ENCODE measurements at places on chromosomes 12 and 14.

- no peak for DNase-seq
Measured at GRCh38 chr14:94278731-94279130, 14.3 kb downstream of the SERPINA10 start.

DNA sequence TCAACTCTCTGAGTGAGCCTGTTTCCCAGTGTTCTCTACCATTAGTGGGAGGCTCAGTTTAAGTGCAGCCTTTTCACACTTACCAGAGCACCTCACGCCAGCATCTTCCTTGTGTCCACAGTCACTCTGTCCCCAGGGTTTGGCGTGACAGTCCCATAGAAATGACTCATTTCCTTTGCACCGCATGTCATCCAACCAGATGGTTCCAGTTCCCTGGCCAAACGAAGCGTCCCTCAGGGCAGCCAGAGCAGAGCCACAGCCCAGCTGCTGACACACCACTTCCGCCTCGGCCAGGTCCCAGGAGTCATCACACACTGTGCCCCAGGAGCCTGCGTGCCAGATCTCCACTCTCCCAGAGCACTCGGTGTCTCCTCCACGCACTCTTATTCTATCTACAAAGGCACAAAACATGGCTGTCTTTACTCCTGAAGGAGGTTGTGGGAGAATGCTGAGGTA, 65.4 kb downstream of the ACSM4 start:
- no peak for DNase-seq

DNA sequence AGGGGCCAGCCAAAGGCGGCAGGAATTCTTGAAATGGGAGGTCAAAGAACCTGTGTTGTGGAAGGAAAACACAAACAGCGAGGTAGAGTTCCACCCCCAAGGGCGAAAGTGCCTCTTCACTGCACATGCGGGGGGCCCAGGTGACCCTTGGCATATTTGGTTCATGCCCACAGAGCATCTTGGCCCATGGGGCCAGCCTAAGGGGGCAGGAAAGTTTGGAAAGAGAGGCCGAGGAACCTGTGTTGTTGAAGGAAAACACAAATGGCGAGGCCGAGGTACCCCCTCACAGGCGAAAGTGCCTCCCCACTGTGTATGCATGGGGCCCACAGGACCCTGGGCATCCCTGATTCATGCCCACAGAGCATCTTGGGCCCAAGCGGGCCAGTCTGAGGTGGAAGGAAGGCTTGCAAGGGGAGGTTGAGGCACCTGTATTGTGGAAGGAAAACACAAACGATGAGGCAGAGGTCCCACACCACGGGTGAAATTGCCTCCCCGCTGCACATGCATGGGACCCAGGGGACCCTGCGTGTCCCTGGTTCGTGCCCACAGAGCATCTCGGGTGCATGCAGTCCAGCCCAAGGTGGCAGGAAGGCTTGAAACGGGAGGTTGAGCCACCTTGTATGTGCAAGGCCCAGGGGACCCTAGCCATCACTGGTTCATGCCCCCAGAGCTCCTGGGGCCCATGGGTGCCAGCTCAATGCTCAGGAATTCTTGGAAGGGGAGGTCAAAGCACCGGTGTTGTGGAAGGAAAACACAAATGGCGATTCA, 384.1 kb downstream of the ALG10 start:
- no peak for DNase-seq

DNA sequence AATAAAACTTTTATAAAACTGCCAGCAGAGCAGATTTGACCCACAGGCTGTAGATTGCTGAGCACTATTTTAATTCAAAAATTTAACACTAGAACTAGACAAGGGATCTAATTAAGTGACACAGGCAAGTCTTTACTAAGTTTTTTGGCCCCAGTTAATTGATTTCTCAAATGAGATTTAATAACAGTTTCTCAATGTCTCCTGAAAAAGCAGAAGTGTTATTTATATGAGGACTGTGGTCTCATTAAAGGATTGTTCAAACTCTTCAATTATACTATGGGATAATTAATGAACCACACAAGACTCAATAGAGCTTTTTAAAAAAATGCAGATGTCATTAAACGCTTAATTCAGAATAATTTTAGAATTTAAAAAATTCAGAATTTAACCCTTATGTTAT, 1.9 kb downstream of the HEATR5A start:
- no peak for DNase-seq

DNA sequence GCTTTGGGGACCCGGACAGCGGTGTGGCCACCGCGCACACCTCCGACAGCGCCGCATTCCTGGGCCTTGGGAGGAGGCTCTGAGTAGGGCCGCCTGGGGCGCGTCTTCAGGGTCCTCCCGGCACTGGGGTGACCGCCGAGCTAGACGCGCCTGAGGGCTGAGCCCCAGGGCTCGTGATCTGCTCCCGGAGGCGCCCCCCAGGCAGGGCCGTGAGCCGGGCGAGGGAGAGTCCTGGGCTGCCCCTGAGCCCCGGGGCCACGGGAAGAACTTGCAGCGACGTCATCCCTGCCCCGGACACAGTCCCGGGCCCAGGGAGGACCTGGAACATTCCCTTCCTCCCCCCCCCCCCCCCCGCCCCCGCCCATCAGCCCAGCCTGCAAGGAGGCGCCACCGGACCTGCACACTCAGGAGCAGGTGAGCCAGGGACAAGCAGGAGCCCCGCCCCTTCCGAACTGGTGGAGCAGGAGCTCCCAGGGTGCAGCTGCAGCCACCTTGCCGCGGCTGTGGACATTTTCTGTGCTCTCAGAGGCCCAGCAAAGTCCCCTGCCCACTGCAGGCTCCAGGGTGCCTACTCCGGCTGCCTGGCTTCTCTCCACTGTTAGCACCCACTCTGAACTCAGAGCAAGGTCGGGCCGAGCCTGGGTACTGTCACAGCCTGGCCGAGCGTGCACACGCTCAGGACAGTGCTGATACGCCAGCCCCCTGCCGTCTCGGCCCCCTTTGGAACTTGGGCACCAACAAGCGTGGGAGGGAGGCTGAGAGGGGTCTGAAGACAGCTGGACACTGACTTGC, 50.7 kb downstream of the A2M start:
- DNase-seq, result no peak

- DNase-seq, result no peak
Measured at GRCh38 chr14:68654471-68654941, 138.4 kb downstream of the ZFP36L1 start.

- DNase-seq, result no peak
Measured at GRCh38 chr12:77645966-77646598, 184.6 kb upstream of the NAV3 start.

DNA sequence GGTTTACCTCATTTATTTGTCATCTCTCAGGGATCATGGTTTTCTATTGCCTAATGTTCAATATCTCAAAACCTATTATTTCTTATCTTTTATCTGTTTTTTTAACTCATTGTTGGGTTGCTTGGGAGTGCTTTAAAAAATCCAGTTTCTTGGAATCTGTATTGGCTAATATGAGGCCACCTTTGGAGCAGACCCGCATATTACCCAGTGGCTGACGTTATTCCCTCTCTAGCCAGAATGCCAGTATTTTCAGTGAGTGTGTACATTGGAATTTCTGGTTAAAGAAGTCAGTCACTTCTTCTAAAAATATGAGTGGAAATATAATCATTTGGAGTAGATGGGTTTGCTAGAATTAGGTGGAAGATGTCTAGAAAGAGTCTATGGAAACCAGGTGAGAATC, 38.3 kb downstream of the PRMT8 start:
- no peak for DNase-seq

DNA sequence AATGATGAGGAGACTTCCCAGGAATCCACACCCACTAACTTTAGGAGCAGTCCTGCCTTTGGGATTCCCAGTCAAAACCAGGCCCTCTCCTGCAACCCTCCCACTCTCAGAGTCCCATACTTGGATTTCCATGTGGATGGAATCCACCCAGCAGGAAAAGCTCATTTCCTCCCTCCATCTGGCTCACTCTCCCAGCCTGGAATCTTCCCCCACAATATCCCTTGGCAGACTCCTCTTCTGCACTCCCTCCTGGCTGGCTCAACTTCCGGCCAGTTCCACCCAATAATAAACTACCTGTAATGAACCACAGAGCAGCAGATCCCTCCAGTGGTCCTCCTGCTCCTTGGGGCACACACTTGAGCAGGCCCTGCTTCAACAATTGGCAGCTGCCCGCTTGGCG, 102.8 kb upstream of the EGLN3 start:
- no peak for DNase-seq

DNA sequence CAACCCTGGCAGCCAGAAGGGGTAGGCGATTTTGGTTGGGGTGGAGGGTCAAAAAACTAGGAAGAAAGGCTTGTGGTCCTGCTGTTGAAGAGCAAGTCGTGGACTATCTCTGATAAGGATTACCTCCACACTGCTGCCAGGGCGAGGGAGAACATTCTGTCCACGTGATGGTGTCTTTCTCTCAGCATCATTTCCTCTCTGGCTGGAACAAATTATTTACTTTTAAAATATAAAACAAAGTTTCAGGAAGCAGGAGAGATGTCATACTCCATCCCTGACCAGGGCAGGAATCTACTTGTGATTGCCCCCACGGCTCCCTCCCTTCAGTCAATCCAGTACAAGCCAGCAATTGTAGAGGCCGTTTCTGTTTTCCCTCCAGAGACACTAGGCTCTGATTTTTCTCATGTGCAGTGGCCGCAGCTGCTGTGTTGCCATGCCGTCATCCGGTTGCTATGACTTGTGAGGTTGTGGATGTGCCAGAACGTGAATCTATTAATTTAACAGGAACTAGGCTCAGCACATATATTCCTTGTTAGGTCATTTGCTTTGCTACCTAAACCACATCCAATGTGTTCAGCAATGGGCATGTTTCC, 61.5 kb upstream of the PTGR2 start:
- DNase-seq, result no peak

GRCh38 chr12:21330682-21331253, 3.9 kb downstream of the SLCO1A2 start:
- DNase-seq, result no peak

- DNase-seq, result no peak
Measured at GRCh38 chr12:18564306-18564705, 173.5 kb downstream of the PLCZ1 start.

DNA sequence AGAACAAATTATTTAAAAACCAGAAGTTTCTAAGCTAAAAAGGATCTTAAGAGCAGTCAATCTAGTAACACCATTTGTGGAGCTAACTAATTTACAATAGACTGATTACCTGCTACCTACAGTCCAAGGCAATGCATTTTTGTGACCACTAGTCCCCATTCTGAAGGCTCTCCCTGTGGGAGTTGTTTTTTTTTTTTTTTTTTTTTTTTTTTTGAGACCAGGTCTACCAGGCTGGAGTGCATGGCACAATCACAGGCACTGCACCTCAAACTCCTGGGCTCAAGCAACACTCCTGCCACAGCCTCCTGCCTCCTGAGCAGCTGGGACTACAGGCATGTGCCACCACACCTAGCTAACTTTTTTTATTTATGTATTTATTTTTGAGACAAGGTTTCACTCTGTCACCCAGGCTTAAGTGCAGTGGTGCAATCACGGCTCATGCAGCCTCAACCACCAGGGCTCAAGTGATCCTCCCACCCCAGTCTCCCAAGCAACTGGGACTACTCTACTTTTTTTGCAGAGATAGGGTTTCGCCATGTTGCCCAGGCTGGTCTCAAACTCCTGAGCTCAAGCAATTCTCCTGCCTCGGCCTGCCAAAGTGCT, 3.9 kb downstream of the GNPTAB start:
- DNase-seq, result no peak

DNA sequence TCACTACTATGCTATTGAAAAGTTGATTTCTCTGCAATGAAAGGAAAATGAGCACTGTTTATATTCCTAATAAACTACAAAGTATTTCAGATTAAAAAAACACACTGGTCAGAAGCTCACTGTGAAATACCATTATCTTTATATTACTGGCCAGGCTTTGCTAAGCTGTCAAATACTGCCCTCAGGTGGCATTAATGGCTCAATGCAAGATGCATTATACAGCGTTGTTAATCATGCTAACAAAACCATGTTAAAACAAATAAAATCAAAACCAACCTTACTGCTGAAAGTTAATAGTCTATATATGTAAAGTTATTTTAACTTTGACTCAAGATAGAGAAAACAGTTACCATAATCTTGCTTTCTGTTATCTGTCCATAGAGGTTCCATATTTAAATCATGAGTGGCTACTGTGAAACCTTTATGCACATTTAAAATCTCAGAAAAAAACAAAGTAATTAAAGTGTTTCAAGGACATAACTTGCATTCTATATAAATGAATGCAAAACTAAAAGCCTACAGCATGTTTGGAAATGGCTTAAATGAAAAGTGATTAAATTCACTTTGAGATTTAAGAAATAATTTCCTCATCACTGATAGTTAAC, 121.7 kb downstream of the RALGAPA1 start:
- DNase-seq, result no peak

DNA sequence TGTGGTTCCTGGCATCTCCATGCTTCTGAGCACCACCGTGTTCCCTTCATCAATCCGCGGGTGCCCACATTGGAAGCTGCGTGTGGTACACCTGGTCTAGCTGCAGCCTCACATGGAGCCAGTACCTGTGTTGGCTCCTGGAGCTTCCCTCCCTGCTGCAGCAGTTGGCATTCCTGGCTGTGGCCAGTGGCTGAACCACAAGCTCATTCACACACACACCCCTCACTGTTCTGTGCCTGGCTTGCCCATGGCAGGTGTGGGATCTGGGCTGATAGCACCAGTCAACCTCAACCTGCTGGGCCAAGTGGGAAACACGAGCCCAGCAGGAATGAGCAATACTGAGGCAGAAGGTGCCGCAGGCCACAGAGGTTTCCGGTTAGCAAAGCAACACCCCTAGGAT, 256.2 kb upstream of the LRFN5 start:
- DNase-seq, result no peak

DNA sequence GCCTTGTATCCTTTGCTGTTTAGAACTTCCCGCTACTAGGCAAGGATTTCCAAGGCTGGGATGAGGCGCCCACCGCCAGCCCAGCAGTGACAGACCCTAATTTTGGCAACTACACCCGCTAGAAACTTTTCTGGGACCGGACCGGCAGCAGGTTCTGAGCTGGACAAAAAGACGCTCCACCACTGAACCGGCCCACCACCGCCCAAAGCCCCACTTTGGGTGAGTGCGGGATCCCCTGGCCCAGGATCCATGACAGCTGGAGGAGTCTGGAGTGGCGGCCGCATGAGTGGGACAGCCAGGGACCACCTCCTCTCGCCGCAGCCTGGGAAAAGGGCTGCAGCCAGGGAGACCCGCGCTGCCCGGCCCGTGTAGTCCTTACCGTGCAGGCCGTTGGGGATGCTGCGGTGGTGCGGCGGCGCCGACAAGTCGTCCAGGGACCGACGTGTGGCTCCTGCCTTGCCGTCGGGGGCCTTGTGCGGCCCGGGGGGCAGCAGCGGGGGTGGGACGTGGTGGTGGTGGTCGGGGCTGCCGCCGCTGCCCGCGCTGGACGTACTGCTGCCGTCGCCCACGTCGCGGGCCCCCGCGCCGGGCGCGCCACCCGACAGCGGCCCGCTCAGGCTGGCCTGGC, 1.1 kb downstream of the CCDC85C start:
- DNase-seq, result no peak
